ENCODE measurements at places on chromosomes 12 and 14.

GRCh38 chr12:130460611-130461446, 123.1 kb downstream of the PIWIL1 start:
- no peak for DNase-seq

- DNase-seq = no peak
Measured at GRCh38 chr12:42217656-42218055, 20.4 kb downstream of the YAF2 start.

DNA sequence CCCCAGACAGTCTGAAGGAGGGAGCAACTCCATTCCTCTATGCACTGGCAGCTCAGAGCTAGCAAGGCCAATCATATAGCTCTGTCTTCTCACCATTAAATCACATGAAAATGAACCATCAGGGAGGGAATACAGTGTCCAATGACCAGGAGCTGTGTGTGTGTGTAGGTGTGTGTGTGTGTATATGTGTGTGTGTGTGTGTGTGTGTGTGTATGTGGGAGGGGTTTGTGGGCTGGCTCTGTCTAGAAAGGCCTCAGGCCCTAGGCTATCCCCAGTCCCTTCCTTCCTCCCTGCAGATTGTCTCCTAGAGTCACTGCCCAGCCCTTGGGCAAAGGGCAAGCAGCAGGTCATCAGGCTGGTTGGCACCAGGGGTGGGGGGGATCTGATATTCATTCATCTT, 5.7 kb upstream of the SUSD6 start:
- no peak for DNase-seq

GRCh38 chr14:76193696-76194095, 42.0 kb downstream of the GPATCH2L start:
- DNase-seq = no peak

DNA sequence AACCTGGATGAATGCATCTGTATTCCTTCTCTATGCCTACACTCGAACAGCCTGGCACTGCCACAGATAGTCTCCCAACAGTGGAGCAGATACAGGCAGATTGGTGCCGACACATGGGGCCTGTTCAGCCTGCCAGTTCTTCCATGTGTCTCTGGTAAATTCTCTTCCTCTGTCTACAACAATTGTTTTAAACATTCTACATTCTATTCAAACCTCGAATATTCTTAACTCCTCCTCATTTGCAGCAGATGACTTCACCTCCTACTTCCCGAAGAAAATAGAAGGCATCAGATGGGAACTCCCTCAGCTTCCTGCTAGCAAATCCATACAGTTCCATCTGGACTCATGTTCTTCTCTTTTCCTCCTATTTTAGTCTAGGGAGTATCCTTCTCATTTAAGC, 43.1 kb upstream of the OTOGL start:
- DNase-seq = no peak

Data from hematopoietic multipotent progenitor cell (in vitro differentiated cells).